Airway epithelial cell (primary cell): ENCODE measurements at places on chromosomes 16 and 17. TPM values are rescaled to one million over a fixed set of nuclear protein-coding genes. Genes with fewer than 3 reads are reported as not detected.

GRB7 gene
- total RNA-seq = 16.4 and 26.3 TPM in 2 replicates

SPNS3 gene
- total RNA-seq = not detected in 2 replicates

TMEM235 gene
- not detected in 2 replicates for total RNA-seq

KRTAP2-3 gene
- total RNA-seq = 0.21 and 0.84 TPM in 2 replicates

KRTAP4-1 gene
- not detected in 2 replicates for total RNA-seq

GAS2L2 gene
- 0.14 TPM in 1 of 2 replicates, not detected in the other for total RNA-seq

ZFPM1 gene
- total RNA-seq = 2.2 and 3.0 TPM in 2 replicates

KPNB1 gene
- total RNA-seq = 220 and 276 TPM in 2 replicates

CORO7 gene
- total RNA-seq = 12.4 and 19.3 TPM in 2 replicates

HOXB4 gene
- total RNA-seq = 0.07 TPM in 1 of 2 replicates, not detected in the other

FBXO39 gene
- 0.07 TPM in 1 of 2 replicates, not detected in the other for total RNA-seq

GFOD2 gene
- 20.0 and 23.6 TPM in 2 replicates for total RNA-seq

EIF3CL gene
- total RNA-seq = 199 and 216 TPM in 2 replicates

PRDM7 gene
- not detected in 2 replicates for total RNA-seq
